Activated T-cell treated with anti-CD3 and anti-CD28 coated beads, Interleukin-2, amount 50 U/mL, for 72 hours (primary cell): ENCODE measurements at places on chromosomes 6 and 20. TPM values are rescaled to one million over a fixed set of nuclear protein-coding genes. Genes with fewer than 3 reads are reported as not detected.

GRCh38 chr6:157962601-157963302, 18.9 kb upstream of the SYNJ2 start:
- DNase-seq, result no peak

DNA sequence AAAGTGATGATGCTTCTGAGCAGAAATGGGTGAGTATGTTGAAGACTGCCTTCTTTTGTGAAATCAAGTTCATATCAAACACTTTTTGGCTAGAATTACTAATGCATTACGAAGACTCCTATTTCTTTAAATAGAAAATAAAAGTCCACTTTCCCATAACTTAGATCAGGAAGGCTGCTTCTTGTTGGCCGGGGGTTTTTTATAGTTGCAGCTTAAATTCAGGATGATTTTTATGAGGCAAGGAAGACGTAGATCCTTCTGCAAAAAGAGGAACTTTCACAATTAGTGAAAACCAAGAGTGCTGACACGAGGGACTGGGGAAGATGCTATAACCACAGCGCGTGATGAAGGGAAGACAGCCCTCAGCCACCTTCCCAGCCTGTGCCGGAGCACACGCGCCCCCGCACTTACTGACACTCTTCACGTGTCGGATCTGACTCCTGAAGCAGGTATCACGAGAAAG, 206.1 kb upstream of the PRDM1 start:
- peak; percentile 55 for DNase-seq

GRCh38 chr6:32175322-32175710, 568 bp downstream of the AGPAT1 start:
- DNase-seq, result no peak

DNA sequence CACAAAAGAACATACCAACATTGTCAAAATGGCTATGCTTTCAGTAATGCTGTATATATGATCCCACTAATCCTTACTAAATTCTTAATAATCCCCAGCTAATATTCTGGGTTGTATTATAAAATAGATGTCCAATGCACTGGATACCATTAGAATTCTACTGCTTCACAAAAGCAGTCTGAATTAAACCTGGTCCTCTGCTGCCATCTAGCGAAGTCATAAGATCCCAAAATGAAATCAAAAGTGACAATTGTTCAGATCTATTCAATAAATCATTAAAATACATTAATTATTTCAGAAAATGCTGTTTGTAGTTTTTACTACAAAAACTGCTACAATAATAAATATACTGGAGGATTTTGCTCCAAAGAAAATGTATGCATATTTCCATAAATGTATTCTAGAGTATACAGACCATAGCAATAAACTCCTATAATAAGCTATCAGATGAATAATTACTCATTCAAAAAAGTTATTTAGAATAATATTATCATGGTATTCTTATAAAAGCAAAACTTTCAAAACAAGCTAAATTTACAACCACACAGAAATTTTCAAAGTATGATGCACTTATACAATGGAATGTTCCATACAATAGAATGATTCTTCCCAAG, 92.6 kb downstream of the RNGTT start:
- peak; percentile 40 for DNase-seq

- no peak for DNase-seq
These were observed 16.7 kb upstream of the PDYN start for GRCh38 chr20:2010533-2010932.

NHSL1 gene
- 1.2 TPM for total RNA-seq

DNA sequence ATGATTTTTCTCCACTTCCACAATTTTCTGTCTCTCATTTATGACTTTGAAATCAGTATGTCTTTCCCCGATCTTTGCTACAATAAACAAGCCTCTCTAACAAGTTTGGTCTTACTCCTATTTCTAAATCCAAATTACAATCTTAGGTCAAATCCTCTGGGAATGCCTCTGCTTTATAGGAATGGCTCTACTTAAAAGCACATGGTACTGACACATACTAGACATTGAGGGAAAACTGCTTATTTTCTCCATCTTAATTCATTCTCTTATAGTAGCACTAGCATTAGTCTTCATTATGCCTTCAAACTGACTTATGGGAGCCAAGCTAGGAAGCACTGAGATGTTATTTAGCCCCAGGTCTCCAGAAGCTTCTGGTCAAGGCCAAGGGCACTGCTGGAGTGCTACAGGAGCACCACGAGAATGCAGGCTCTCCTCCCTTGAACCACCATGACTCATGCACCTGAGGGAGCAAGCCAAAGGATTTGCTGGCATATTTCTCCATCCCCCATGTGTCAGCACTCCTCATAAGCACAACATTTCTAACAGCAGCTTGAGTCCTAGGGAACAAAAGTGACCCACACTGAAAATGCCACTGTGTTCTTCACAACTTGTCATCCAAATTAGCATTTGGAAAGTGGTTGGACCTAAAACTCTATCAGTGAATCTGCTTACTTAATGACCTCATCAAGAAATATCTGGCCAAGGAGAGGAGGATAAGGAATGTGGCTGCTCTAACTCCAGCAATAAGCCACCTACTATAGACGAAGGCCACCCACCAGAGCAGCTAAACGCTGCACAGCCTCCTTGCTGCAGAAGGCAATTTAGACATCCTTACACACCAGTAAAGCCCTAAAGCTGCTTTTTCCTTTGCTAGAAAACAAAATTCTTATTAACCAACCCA, 156.8 kb upstream of the KCNQ5 start:
- no peak for DNase-seq
